Stimulated activated CD8-positive, alpha-beta memory T cell treated with anti-CD3 and anti-CD28 coated beads, Interleukin-2, amount 100 ng/mL, for 48 hours (primary cell): ENCODE measurements at places on chromosomes 16 and 17.

- no peak for DNase-seq
Measured at GRCh38 chr17:49414271-49414621, 436 bp downstream of the PHB1 start.

DNA sequence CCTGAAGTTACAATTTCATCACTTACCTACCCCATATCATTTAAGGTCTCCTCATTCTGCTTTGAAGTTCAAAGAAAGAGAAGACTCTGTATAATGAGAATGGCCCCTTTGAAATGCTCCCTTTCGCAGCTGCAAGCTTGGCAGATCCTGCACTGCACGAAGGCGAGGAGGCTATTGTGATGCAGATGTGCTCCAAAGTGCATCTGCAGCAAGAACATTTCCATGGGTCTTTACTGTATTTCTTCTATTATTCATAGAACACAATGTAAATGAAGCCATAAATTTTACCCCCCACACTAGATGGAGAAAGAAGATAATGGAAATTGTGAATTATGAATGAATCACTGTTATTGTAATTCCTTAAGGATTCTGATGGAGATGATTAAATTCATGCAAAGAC, 178.7 kb downstream of the CHD9NB start:
- no peak for DNase-seq

DNA sequence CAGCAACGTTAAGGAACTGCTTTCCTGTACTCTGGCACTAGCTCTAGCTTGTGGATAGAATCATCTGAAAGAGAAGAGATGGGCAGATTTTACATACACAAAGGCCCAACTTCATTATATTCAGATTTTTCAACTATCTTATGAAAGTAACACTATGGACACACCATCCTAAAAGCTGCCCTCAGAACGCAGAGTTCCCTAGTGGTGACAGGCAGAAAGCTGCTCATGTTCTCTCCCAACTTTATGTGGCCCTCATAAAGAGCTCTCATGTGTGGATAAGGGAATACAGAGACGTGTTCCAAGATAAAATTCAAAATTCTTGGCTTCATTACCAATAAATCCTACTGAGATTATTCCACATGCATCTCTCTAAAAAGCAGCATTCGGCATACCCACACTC, 1.5 kb downstream of the CFAP20 start:
- no peak for DNase-seq

GRCh38 chr16:10001258-10001775, 180.9 kb downstream of the GRIN2A start:
- no peak for DNase-seq

- DNase-seq: no peak
Measured at GRCh38 chr16:88762941-88763340, 22.1 kb downstream of the PIEZO1 start.

- DNase-seq: no peak
Measured at GRCh38 chr16:20214401-20214800, 112.9 kb downstream of the GP2 start.

- DNase-seq: no peak
Measured at GRCh38 chr16:89969741-89970410, 21.3 kb downstream of the DEF8 start.

DNA sequence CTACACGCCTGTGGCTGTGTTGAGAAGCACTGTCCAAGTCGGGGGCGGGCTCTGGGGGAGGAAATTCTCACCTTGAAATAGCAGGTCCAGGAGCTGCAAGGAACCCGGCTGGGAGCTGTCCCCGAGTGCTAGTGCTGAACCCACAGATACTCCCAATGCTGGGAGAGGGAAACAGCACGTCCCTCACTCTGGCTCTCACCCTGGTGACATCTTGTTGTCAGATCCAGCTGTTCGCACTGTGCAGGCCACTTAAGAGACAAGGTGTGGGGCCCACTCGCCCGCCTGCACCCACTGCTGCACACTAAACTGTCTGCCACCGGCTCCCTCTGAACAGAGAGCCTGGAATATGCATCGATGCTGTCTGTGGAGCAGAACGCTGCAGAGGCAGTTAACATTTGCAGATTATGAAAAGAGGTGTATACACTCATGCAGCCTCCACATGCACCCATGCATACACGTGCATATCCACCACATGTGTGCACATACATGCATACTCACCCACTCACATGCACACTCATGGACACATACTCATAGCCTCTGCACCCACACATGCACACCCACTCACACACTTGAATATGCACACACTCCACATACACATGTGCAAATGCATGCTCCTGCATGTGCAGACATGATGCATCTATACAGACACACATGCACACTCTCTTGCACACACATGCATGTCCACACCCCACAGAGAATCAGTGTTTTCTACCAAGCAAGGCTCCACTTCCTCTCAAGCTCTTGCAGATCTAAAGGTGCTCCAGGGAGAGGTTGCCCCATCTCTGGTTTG, 42.0 kb downstream of the MGAT5B start:
- DNase-seq: peak; percentile 13

DNA sequence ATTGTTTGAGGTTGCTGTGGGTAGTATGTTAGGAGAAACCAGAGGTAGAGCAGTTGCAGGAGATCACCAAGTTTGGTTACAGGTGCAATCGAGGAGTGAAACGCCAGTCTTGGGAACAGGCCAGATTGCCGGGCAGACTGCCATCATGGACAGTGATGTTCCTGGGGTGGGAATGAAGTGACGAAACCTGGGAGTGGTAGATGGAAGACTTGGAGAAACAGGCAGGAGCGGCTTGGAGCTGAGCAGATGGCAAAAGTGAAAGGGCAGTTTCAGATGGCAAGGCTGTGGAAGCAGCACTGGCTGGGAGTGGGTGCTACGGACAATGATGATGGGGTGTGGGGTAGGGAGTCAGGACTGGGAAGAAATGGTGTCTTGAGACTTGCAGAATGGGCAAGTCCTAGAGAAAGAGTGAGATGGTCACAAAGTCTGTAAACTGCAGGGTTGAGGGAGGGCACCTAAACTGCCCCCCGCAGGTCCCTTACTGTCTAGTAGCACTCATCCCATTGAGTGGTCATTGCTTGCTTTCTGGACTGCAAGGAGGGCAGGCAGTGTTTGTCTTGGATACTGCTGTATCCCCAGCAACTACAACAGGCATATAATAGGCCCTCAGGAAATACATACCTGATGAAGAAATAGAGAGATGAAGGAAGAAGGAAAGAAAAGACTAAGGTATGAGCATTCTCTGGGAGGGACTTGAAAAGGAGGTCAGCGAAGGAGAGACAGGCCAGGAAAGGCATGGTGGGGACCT, 29.5 kb upstream of the ULK2 start:
- no peak for DNase-seq

DNA sequence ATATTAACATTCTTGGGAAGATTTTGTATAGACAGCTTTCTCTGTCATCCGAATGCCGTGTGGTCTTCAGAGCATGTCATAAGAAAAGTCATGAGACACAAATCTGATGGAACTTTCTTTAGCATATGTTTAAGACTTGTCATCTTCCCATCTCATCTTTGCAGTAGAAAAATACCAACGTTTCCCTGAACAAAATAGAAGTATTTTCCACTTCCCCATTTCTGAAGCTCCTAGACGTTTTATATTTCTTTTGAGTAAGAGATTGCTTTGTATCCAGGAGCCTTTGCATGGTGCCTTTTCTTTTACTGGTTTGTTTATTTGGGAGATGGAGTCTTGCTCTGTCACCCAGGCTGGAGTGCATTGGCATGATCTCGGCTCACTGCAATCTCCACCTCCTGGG, 235.1 kb downstream of the PRKCA start:
- no peak for DNase-seq

DNA sequence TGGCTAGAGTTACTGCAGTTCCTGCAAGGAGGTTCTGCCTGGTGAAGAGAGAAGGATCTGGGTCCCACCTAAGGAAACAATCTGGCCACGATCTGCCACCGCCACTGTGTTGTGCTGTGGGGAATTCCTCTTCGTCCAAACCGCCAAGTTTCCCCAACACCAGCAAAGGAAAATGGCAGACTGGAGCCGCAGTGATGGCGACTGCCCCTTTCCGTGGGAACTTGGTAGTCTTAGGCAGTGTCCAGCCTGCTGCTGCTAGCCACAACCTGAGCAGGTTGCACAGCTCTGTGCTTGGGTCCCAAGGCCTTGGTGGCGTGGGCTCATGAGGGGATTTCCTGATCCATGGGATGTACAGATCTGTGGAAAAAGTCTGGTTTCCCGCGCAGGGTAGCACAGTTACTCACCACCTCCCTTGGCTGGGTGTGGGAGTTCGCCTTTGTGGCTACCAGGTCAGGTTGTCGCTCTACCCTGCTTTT, 28.6 kb downstream of the NFATC3 start:
- no peak for DNase-seq

DNA sequence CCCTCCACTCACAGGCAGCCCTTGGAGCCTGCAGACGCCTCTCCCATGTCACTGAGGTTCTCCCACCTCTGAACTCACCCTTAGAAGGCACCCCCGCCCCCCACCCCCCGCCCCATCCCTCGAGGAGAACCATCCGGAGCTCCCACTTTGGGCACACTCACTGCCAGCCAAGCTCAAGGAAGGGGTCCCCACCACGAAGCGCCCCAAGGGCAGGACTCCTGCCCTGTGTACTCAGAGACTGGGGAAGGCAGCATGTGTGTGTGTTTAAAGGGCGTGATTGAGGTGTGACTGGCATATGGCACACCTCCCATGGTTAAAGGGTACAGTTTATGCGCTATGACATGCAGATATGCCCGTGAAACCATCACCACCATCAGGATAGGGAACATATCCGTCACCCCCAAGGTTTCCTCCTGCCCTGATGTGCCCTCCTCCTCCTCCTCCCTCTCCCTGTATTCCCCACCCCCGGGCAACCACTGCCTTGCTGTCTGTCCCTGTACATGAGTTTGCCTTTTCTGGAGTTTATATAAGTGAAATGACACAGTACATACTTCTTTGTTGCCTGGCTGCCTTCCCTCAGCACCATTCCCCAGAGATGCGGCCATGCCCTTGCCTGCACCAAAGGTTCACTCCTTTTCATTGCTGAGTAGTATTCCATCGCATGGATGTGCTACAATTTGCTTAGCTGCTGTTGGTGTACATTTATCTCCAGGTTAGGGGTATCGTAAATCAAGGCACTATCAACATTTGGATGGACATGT, 14.0 kb upstream of the RBFOX3 start:
- no peak for DNase-seq

GRCh38 chr17:81221371-81221841, 1.4 kb downstream of the CEP131 start:
- DNase-seq: no peak

GRCh38 chr17:78345791-78346494, 13.9 kb downstream of the SOCS3 start:
- DNase-seq: no peak

DNA sequence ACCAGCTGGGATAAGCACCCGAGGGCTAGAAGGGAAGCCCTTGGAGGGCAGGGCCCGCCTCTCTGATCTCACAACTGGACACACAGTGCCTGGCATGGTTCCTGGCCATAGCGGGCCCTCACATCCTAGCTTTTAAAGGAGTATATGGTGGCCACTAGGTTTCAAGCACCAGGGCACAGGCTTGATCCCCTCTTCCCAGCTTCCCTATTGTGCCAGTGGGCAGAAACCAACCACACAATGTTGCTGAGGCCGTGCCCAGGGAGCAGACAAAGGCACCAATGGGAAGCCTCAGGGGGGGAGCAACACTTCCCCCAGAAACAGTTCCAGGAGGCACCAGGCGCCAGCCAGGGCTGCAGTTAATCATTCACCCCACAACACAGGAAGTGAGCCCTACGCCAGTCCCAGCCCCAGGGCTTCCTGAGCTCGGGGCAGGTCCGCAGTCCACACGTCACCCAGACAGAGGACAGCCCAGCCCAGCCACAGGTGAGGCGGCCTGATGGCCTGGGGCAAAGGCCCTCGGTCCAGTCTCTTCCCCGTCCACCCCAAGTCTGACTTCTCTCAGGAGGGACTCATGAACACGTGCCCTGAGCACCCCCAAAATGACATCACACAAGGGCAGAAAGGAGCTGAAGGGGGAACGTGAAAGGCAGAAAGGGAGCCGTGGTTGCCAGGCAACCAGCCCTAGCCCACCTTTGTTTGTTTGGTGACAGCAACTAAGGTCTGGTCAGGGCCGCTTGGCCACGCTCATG, 12.8 kb downstream of the SMIM5 start:
- no peak for DNase-seq

DNA sequence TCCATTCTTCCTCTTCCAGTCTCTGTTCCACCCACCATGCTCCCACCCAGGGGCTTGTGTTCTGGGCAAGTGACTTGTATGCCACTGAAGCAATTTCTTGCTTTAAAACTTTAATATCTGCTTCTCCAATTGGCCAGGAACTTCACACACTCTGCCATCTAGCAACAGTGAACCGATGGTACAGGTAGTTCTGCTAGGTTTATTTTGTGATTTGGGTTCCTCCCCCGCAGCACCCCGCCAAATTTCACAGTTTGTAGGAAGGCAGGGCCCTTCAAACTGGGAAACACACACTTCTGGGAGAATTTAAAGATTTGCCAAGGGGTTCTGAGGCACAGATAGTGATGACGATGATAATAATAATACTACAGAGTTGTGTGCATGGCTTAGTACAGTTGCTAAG, 3.3 kb downstream of the ARSG start:
- DNase-seq: no peak

- no peak for DNase-seq
Measured at GRCh38 chr16:27244363-27244755, 24.2 kb downstream of the NSMCE1 start.

GRCh38 chr16:23423496-23424049, 29.4 kb downstream of the COG7 start:
- DNase-seq: no peak

DNA sequence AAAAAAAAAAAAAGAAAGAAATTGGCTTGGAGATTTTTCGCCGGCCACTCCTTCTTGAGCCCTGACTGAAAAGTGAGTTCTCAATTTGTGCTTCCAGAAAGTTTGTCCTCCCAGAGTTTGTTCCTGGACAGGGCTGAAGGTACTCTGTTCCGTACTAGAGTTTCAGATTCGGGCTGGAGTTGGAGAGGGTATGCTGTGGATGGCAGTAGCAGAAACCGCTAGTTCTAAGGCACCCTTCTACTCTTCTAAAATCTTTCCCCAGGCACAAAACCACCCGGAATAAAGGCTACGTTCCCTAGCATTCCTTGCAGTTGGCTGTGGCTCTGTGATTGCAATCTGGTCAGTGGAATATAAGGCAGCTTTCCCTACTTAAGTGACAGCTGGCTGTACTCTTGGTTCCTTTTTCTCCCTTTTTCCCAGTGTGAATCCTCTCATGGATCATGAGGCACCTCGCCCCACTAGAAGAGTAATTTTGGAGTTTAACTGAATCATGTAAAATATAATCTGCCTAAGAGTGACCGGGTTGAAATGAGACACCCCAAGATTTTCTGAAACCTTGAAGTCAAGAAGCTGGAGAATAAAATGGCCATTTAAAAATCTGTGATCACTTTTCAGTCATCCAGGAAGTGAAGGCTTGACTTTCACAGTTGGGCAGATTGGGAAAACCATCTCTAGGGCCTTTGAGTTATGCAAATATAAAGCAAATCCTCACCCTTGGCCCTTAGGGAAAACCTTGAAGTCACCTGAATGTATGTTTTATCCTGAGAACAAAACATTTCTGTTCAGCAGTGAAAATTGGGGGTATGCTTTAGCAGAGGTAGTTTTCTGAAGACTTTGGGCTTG, 901 bp upstream of the HEATR6 start:
- no peak for DNase-seq
